Activated gamma-delta T cell (primary cell): ENCODE measurements at places on chromosomes 12 and 14.

DNA sequence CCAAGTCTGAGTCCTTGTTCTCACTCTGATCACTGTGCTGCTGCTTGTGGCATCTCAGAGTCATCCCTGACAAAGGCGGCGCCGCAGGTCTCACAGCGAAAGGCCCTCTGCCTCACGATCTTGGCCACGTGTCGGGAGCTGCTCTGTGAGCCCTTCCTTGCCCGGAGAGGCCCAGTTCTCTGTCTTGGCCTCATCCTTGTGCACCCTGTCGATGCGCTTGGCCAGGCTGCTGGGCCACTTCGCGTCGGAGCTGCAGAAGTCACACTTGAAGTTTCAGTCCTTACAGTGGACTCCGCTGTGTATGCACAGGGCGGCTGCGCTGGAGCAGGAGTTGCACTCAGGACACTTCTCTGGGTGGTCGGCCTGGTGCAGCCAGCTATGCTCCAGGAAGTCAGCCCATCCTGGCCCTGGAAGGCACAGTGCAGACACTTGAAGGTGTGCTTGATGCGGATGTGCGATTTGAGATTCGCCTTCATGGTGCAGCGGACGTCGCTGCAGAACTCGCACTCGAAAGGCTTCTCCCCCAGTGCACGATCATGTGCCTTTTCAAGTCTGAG lies 36.4 kb upstream of the SAV1 start:
- no peak for DNase-seq

GRCh38 chr14:21070610-21071224 lies 613 bp downstream of the ARHGEF40 start:
- DNase-seq = no peak

GRCh38 chr14:80017795-80018194 lies 193.5 kb downstream of the DIO2 start:
- DNase-seq = no peak

GRCh38 chr14:65755331-65755730 lies 342.8 kb downstream of the FUT8 start:
- DNase-seq = no peak

GRCh38 chr12:69732088-69732487 lies 6.6 kb upstream of the RAB3IP start:
- no peak for DNase-seq

- DNase-seq = no peak
Observed at GRCh38 chr12:5033883-5034282, 9.8 kb upstream of the KCNA5 start.

DNA sequence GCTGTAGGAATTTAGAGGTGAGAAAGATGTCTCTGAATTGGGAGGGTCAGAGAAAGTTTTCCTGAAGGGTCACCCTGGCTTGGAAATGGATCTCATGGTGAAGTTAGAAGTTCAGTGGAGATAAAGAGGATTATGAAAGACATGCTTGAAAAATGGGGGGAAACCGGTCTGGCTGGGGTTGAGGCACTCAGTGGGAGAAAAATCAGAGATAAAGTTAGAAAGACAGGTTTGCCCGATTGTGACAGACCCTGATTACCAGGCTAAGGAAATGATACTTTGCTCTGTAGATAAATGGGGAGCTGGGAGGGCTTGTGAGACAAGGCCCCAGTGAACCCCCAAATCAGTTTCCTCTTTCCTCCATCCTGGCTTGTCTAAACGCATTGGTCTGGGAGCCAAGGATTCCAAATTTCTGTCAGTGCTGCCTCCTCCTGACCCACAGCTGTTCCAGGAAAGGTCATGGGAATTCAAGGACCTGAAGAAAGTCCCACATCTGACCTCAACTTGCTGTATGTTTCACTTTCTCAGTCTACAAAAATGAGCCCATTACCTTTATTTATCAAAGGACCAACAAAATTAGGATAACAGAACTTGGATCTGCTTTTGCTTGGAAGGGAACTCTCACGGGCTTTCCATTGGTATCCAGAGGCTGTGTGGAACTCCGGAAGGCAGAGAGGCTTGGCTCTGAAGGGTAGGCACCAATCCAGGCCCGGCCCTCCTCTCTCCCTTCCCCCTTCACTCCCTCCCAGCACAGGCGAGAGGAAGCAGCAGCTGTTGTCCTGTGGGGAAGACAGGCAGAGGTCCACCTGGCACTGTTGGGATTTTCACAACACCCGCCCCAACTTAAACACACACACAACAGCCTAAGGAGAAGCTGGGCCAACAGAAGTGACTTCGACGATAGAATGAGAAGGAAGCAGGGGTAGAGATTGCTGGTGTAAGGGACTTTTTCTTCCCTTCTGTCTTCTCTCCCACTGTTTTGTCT lies 3.4 kb upstream of the RNASE7 start:
- no peak for DNase-seq

- no peak for DNase-seq
Observed at GRCh38 chr14:50014809-50015430, 101.5 kb downstream of the VCPKMT start.

DNA sequence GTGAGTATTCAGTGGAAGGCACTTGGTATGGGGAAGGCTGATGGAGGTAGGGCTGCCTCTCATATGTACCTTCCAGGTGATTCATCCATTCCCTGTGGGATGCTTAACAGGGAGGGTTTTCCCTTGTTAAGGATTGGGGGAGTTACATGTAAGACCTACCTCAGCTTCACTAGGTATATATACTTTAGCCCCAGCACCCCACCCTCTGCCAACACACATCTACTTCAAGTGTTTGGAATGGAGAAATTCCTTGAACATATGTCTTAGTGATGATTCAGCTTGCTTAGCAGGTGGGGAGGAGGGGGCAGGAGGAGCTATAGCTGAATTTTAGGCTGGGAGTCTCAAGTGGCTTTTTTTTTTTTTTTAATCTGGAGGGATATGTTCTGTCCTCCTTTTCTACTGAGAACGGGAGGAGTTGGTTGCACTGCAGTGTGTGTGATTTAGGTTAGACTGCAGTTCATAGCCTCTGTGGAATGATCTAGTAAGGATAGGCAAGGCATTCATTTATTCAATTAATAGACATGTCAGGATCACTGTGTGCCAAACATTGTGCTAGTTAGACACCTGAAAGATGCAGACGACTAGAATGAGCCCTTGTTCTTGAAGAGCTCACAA lies 1.7 kb downstream of the PIP4K2C start:
- no peak for DNase-seq

- DNase-seq = no peak
Observed at GRCh38 chr12:89208661-89209096, 143.6 kb downstream of the DUSP6 start.

GRCh38 chr14:59297071-59297776 lies 108.8 kb downstream of the DAAM1 start:
- DNase-seq = no peak

DNA sequence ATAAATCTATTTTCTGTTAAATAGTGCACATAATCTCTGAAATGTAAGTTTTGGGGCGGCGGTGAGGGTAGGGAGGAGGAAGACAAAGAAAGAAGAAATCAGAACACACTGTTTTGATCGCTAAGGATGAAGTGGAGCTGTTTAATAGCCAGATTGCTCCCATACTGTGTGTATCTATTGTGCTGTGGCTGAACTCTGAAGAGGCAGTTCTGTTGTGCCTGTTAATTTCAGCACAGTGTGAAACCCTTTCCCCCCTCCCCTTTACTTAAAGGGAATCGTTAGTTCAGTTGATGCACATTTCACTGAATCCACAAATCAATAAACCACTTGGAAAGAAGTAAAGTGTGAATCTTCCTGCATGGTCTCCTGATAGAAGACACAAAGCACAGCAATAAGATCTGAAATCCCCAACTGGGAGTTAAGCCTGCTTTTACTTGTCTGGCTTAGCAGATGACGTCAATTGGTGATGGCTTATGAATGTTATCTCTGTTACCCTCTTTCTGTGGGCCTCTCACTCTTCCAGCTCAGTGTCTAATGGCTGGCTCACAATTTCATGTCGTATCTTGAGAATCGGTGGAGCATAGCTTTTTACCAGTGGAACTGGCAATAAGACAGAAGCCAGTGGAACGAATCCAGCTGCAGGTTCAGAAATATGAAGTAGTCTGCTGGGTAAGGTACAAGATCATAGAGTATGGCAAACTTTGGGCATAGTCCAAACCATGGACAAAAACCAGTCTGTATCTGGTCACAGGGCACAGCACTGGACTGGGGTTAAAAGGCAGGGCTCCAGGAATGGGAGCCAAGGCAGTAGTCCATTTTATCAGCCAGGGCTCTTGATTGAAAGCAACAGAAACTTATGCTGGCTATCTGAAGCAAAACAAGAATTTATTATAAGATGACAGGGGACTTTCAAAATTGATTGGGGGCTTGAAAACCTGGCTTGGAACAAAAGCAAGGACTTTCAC lies 413.5 kb upstream of the SEL1L start:
- DNase-seq = no peak

- no peak for DNase-seq
Observed at GRCh38 chr12:62272936-62273552, 12.8 kb downstream of the USP15 start.

DNA sequence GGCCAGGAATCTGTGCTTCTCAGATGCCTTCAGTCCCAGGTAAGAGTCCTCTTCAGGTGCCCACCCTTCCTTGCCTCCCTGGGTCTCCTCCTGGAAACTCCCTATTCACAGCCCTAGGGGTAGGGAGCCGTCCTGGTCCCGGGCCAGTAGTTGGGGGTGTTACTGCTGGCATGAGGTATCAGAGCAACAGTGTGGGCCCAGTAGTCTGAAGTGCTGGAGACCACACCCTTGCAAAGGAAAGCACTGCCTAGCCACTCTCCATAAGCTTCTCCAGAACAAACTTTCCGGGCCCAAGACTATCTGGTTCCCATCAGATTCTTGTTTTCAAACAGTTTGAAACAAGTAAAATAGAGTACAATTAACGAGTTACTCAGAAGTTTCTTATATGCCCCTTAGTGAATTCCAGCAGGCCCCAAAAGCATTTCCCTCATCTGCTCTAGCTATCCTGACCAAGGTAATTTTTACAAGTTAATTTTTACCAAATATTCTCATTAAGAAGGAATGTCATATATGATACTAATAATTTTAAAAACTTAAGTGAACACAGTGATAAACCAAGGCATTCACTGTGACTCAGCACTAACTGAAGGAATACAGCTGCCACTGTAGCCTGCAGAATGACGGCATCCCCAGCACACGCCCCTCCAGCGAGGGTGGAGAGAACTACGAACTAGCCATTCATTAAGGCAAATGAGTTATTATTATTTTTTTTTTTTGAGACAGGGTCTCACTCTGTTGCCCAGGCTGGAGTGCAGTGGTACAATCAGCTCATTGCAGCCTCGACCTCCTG lies 49.4 kb downstream of the MOK start:
- DNase-seq = no peak

DNA sequence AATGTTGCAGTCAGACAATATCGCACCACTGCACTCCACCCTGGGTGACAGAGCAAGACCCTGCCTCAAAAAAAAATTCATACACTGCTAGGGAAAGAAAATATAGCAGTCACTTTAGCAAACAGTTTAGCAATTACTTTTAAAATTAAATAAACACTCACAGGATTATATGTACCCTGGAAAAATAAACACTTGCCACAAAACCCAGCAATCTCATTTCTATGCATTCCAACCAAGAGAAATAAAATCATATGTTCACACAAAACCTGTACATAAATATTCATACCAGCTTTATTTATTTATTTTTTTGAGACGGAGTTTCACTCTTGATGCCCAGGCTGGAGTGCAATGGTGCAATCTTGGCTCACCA lies 20.2 kb downstream of the ATXN2 start:
- DNase-seq = no peak

DNA sequence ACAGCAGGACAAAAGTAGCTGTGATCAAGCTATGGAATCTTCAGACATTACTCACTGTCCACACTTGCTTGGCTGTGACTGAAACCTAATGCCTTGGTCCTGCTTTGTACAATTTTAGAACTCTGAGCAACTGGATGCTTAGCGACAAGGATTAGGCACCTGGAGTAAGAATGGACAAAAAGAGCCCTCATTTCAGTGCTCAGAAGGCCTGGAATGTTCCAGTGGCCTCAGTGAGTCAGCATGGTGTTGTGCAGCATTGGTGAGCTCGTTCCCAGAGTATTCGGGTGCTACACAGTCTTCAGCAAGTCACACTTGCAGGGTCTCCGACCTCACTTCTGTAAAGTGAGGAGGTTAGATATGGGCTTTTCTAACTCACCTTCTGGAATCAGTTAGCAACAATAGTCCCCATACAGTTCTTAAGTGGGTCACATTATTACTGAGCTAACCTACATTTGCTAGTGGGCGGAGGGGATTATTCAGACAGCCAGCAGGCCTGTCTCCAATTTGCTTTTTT lies 108.0 kb upstream of the MDM1 start:
- DNase-seq = no peak

GRCh38 chr12:105084251-105085250 lies at the start of gene ALDH1L2:
Gene ALDH1L2, minus strand, starts transcription at chr12:105084458. Its CDS starts 22 bp downstream, at chr12:105084436.
- peak; percentile 24 for DNase-seq

DNA sequence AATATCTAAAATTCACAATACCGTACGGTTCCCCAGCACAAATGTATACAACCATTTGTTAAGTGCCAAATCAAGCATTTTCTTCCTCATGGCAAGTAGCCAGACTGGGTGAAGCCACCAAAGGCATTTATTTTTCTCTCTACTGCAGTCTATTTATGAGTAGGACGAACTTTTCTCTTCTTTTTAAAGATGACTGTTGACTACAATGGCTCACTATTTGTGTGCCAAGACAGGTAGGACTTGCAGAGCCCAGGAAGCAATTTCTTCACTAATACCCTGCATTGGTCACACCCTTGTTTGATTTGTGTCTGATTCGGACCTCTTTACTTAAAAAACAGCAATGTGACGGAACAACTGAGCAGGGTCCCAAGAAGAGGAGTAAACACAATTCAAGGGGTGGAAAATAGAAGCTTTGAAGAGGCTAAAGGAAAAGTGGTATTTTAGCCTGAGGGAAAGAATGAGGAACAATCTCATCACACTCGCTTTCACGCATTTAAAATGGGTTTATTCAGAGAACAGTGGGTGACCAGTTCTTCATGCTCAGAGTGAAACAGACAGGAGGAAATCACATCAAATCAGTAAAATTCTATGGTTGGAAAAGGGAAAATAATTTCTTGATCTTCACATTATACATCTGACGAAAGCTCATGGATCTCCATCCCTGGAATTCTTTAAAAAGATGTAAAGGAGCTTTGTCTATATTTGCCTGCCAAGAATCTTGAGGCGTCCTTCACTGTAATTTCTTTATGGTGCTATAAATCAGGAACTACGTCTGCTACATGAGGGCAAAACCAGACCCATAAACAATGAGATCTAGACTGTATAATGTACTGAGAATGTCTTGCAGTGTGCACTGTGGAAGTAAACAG lies 183.8 kb downstream of the PPM1H start:
- no peak for DNase-seq

DNA sequence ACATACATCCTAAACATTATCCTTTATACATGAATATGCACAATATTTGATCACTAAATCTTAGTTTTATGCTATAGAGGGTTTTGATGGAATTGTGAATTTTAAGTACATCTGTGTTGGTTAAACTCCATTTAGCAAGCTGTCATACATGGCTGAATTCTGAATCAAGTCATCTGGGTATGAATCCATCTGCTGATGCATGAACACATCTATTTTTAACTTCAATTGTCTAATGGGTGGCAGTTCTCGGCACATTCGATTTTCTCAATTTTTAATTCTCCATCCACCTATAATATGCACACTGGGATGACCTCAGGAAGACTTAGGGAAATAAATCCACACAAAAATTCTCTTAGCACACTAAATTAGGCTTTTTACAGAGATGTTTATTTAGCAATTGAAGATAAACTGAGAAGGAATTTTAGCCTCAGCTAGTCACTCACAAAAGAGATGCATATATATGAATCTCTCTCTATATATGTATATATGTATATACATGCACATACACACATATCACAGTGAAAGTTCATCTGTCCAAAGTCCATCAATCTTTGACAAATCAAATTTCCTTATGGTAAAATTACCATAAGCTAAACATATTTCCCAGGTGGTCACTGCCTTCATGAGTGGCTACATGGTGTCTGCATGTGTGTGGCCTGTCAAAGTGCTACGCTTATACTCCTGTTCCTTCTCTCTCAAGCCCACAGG lies 44.5 kb upstream of the VPS33A start:
- DNase-seq = no peak
